Activated CD8-positive, alpha-beta memory T cell treated with anti-CD3 and anti-CD28 coated beads for 36 hours (primary cell): ENCODE measurements at places on chromosomes 5 and 9. TPM values are rescaled to one million over a fixed set of nuclear protein-coding genes. Genes with fewer than 3 reads are reported as not detected.

TEK gene
- total RNA-seq, result not detected

ENTPD8 gene
- not detected for total RNA-seq

FRMPD1 gene
- total RNA-seq, result not detected

AUH gene
- 31.4 TPM for total RNA-seq

NSMF gene
- total RNA-seq, result 62.9 TPM

PRR16 gene
- not detected for total RNA-seq

MRPL50 gene
- 16.7 TPM for total RNA-seq

NRARP gene
- total RNA-seq, result 3.4 TPM

TAF11L5 gene
- total RNA-seq, result not detected

EQTN gene
- not detected for total RNA-seq

PDZD2 gene
- 0.63 TPM for total RNA-seq

ANKRD18A gene
- total RNA-seq, result 2.1 TPM

SUSD3 gene
- 15.7 TPM for total RNA-seq

CNTNAP3B gene
- total RNA-seq, result not detected
